ENCODE measurements at places on chromosomes 11 and 22.
A peak's percentile ranks its signal among the peaks of the same experiment; 100 is the strongest.

- no peak for DNase-seq
Observed at GRCh38 chr22:41899992-41900651, 14.8 kb downstream of the SHISA8 start.

DNA sequence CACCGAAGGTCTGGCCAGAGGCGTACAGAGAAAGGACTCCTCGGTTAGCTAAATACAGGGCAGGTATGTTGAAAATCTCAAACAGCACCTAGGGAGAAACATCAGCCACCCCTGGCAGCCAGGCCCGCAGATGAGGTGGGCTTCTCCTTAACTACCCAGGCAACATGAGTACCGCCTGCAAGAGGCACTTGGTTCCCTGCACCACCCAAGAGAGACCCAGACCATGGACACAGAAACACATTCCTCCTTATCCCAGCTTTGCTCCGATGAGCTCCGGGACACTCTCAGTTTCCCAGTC is 53.0 kb downstream of the DHCR7 start:
- DNase-seq: no peak

- DNase-seq: peak; percentile 40
Observed at GRCh38 chr11:72591785-72592502, 82.3 kb downstream of the PDE2A start.

GRCh38 chr22:27135031-27135981 is 477.9 kb downstream of the MIAT start:
- no peak for DNase-seq

- no peak for DNase-seq
Observed at GRCh38 chr22:33382436-33382835, 324.3 kb upstream of the SYN3 start.

GRCh38 chr11:44065841-44066731 is at the start of gene ACCS:
TSS of gene ACCS (plus strand) at chr11:44066270. CDS start at chr11:44067628, 1,358 bp downstream.
- peak; percentile 80 for DNase-seq

- no peak for DNase-seq
Observed at GRCh38 chr11:119192111-119192510, 6.8 kb downstream of the NHERF4 start.

DNA sequence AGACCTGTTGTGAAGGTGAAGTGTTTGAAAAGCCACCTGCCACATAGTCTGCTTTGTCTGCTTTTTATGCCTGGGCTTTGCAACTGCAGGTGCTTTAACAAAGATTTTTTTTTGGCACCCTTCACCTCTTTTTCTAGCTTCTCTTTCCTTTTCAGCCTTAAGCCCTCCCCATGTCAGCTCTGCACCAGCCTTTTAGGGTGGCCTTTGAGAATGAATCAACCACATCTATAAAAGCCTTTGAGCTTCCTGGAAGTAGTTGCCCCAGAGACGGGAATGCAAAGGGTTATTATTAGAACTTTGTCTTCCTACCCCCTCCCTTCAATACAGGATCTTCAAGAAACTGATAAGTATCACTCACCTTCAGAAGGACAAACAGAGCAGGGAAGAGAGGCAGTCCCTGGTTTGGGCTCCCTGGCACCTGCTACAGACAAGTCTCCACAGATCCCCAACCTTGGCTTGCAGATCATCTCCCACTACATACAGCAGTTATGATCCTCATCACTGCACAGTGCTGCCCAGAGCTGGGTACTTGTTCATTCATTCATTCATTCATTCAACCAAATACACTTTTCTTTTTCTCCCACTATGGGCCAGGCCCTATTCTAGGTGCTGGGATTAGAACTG is 8.0 kb downstream of the PVALB start:
- DNase-seq: no peak

GRCh38 chr11:74520927-74521665 is 27.6 kb upstream of the LIPT2 start:
- no peak for DNase-seq

DNA sequence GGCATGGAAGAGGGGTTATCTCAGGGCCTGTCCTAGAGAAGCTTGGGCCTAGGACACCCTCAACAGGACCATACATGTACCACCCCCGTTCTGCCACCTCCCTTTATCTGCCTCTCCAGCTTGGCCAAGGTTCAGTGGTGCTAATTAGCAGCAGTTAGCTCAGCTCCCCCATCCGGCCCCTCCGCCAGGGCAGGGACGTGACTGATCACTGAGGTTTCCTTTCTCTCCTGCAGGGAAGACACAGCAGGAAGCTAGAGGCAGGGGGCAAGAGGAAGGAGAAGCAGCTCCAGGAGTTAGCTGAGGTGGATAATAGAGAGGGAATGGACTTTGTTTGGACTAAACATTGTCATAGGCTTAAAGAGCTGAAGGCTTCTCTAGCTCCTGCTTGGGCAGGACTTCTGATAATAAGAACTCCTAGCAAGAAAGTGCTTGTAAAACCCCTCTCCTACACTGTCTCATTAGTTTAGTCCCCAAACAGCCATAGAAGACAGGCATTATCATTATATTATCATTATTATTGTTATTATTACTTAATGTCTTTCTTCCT is 53.8 kb downstream of the BUD13 start:
- no peak for DNase-seq

- DNase-seq: no peak
Observed at GRCh38 chr22:50165436-50166123, 5.0 kb upstream of the PANX2 start.

DNA sequence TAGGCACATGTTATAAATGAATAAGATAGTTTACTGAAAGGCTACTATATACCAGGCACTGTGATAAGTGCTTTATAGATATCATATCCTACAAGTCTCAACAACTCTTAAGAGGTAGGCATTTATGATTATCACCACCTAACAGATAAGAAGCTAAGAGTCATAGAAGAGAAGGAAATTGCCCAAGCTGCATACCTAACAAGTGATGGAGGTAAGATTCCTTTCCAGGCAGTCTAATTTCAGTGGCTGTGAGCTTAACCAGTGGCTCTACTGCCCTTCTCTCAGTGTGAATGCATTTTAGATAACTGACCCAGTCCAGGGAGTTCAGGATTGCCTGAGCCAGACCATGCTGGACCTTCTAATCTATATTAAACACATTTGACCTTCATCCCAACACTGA is 39.2 kb downstream of the HEPHL1 start:
- DNase-seq: no peak

DNA sequence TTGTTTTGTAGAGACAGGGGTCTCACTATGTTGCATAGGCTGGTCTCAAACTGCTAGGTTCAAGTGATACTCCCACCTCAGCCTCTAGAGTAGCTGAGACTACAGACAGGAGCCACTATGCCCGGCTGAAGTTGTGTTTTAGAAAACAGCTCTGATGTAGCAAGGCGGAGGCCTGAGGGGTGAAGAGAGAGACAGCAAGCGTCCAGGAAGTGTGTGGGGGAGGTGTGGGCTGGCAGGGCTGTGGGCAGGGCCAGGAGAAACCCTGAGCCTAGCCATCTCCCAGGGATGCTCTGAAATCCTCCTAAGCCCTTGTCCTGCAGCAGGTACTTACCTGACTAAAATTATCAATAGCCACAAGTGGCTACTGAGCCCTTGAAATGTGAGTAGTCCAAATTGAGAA is 16.1 kb upstream of the RPS3 start:
- DNase-seq: no peak

DNA sequence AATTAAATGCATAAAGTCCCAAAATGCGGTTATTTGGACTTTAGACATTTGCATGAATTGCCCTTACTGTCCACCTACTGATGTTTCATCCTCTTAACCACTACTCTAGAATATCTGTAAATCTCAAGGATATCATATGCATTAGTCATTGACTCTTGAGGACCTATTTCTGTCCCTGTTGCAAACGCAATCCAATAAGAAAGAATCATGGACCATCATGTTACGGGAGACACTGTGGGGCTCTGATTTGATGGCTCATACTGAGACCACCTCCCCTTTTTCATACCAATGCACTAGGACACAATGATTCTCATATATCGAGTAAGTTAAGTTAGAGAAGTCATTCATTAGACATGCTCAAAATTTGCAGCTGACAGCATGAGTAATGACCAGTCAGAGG is 14.4 kb downstream of the POU2AF2 start:
- no peak for DNase-seq

- no peak for DNase-seq
Observed at GRCh38 chr11:72824020-72824419, 9.8 kb downstream of the ATG16L2 start.

DNA sequence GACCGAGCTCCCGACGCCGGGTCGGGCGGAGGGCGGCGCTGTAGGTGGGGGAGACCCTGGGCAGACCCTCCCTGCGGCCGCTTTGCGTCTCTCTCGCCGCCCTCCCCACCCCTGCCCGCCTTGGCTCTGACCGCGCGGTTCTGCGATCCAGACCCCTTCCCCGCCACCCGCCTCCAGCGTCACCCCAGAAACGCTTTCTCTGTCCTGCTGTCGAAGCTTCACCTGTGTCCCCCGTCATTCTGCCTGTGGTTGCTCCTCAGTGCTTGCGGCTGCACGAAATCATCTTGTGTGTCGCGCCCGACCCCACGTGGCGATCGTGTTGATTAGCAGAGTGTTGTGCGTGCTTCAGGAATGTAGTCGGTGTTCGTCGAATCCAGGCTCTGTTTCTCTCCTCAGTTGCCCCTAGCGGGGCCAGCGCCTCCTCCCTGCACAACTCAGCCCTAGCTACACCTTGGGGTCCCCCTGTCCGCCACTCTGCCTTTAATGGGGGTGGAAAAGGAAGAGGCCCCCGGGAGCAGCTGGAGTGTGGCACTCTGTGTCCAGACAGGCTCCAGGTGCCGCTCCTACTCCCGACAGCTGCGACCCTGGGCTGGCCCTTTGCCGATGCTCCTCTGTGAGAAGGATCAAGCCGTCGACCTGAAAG is 851 bp downstream of the PTDSS2 start:
- peak; percentile 77 for DNase-seq

DNA sequence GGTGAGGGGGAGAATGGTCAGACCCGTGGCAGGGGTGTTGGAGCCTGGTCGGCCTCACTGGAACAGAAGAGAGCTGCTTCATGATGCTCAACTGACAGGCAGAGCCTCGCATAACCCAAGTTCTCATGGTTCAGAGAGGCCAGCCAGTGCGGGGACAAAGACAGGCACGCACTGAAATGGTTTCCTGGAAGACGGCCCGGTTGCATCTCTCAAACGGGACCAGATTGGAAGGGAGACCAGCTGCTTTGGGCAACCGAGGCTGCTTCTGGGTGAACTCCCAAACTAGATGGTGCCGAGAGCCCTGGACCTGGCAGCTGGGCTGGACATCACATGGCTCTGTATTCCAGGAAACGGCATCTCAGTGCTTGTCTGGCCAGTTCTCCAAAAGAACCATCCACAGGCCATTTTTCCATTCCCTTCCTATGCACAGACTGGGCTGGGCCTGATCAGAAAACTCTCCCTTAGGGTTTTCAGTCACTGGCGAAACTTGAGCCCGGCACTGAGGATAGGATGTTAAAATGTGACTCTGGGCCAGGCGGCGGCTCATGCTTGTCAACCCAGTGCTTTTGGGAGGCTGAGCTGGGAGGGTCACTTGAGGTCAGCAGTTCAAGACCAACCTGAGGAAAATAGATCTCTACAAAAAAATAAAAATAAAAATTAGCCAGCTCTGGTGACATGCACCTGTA is 80.1 kb upstream of the PRODH start:
- DNase-seq: no peak

DNA sequence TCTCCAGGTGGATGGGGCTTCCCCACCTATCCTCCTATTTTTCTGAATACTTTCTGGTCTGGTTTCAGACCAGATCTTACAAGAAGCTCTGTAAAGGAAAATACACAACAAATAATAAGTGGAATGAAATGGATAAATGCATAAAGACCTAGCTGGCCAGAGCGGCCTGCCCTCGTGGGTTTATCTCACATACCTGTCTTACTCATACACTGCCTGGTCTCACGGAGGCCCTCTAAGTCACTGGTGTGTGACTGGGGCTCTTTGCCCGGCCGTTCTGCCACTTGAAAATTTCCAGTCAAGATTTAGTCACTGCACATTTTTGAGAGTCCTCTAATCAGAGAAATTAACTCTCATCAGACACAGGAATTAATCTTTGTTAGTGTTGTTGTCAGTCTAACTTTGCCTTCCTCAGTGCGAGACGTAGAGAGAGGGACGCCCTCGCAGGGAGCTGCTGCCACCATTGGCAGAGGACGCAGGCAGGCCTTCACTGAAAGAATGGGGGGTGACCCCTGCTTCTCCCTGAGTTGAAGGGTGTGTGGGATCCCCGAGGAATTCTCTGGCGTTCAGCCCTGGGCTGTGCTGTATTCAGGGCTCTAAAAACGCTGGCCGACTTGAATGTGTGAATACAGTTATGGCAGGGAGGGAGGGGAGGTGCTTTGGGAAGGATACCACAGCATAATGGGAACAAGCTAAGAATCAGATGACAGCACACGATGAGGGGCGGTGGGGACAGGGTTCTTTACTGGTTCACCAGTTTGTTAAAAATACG is 46.3 kb upstream of the CADM1 start:
- no peak for DNase-seq

DNA sequence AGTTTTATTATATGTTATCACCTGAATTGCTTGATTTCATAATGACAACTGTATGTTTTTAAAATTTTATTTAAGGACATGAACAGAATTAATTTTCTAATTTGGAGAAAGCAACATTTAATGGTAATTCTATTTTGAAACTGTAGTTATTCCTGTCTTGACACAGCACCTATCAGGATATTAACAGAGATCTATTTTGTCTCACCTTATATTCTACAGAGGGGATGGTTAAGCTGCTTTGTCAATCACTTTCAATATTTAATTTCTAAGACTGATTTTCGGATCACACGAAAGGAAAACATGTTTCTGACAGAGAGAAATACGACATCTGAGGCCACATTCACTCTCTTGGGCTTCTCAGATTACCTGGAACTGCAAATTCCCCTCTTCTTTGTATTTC is at the start of gene OR5D16:
Gene OR5D16, plus strand, starts transcription at position 301 of the 400 bp plus-strand sequence. Its CDS starts 0 bp downstream, at position 301.
- DNase-seq: no peak

DNA sequence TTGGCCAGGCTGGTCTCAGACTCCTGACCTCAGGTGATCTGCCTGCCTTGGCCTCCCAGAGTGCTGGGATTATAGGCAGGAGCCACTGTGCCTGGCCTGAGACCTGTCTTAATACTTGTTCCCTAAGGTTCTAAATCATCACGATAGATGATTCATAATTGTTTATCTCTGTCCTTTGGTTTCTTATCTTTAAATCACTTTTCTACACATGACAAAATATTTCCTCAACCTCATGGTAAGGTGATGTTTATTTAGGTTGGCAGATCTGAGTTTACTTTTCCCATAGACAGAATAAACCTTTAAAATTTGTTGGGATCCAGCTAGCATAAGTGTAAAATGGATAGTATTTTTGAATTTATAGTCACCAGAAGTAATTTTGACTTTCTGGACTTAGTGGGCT is 3.5 kb downstream of the PSMD13 start:
- no peak for DNase-seq

DNA sequence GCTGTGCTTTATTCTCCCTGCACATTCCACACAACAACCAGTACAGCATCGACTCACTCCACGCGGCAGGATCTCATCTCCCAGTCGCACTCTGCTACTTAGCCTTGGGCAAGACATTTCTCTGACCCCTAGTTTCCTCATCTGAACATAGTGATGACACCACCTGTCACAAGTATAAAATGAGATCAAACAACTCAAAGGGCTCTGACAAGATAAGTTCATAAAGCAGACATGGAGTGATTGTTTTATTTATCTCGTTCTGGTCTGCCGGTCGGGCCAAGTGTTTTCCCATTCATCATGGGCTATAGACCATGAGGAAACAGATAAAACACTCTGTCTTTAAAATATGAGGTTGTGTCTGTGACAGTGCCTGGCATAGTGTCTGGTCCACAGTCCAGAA is 35.0 kb downstream of the DSCAML1 start:
- DNase-seq: no peak
